ENCODE measurements at places on chromosomes 16 and 17.

DNA sequence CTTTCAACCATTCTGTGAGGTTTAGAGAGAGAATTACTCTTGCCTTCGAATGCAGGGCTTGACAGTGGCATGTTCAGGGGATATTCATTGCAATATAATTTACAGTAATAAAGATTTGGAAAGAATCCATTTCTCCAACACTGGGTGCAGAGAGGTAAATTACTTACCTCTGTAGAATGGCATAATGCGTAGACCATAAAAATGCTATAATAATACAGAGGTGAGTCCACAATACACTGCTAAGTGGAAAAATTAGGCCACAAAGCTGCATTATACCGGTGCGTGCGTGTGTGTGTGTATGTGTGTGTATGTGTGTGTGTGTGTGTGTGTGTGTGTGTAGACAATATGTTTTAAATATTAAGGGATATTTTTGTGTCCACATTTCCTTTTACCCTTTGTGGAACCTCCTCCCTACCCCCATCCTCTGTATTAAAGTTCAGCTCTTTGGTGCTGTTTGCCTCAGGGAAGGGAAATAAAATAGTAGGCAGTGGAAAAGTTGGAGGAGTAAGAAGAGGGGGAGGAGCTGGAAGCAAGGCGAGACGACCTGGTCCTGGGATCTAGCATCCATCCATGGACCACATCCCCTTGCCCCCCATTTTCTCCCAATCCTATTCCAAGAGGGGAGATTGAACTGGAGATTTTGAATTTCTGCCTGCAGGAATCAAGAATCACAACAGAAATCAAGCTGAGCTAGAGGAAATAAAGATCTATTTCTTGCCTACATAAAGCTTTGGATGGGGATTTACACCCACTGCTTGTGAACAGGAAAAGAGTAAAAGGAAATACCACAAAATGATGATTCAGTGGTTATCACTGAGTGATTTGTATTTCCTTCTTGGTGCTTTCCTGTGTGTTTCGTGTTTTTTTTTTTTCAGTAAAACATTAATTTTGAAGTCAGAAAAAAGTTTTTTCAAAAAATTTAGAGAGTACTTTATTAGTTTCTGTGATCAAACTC is 124.8 kb downstream of the RGS9 start:
- DNase-seq = no peak

DNA sequence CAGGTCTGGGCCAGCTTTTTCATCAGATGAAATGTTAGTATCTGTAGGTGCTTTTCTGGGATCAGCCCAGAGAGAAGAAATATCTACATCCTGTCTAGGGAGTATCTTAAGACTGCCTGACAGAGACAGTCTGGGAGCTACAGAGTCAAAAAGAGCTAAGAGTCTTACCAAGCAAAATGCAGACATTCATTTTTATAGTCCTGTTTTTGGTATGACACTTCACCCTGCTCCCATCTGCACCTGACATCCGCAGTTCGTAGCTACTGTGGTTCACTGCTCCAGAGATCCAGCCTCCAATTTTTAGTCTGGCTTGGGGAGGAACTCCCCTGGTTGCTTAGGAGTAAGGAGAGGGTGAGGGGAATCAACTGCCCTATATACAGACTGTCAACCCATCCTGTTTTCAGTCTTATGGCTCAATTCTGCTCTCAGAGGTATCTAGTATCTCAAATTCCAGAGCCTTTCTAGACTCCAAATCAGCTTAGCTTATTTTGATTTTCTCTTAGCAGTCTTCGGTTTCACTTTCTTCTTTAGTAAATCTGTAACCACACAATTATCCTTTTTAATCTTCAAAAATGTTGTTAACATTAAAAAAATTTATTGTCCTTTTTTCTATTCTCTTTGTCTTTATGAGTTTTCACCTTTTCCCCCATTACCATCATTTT is 97.8 kb downstream of the TMEM100 start:
- no peak for DNase-seq

DNA sequence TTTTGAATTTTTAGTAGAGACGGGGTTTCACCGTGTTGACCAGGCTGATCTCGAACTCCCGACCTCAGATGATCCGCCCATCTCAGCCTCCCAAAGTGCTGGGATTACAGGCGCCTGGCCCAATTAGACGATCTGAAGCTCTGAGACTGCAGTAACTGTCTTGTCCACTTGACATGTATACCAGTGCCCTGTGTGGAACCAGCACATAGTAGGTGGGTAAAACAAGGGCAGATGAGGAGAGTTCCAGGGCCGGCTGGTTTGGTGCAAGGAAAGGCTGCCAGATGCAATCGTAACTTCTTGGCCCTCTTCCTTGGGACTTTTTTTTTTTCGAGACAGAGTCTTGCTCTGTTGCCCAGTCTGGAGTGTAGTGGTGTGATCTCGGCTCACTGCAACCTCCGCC is 3.1 kb downstream of the C17orf113 start:
- no peak for DNase-seq

- DNase-seq = no peak
These were observed 2.8 kb downstream of the ETV4 start for GRCh38 chr17:43543300-43543699.

- DNase-seq = no peak
These were observed 14.7 kb downstream of the AIPL1 start for GRCh38 chr17:6420173-6420641.
